WTC11 (cell line): ENCODE measurements at places on chromosomes 11 and 22.

- no peak overlapping the region for H3K27ac ChIP-seq
- no peaks in the 10 kb centered on the region; the same call in 1 of the 2 replicates for H3K27me3 ChIP-seq
- H3K36me3 ChIP-seq: no peaks in the 10 kb centered on the region
Observed at GRCh38 chr11:69274531-69275016, 19.4 kb upstream of the MYEOV start.

DNA sequence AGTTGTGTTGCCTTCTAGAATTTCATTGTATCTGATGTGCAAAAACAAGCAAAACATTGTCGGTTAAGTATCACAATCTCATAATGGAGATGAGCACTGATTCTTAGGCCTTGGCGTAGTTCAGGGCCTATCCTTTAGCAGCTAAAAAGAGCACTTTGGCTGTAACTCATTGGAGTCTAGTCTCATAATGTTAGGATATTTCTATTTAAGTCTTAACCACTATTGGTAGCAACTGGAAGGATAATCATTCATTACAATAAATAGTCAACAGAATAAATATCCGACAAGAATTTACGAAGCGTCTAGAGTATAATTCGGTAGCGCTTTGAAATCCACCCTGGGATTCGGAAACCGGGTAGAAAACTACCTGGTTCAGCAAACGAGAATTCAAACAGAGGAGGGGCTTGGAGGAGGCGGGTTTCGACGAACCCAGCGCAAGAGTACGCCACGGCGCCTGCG, 461 bp upstream of the EED start:
- H3K36me3 ChIP-seq: no peaks in the 10 kb centered on the region
- peak; percentile 89 for DNase-seq
- no peak overlapping the region for H3K27ac ChIP-seq
- no peak overlapping the region for H3K4me3 ChIP-seq
- no peaks in the 10 kb centered on the region; the same call in 1 of the 2 replicates for H3K27me3 ChIP-seq

GRCh38 chr11:118531597-118532084, 649 bp downstream of the TMEM25 start:
- H3K4me1 ChIP-seq: peaks cover 27% of the 10 kb centered on the region
- peak overlapping the region; percentile 71 for H3K27ac ChIP-seq
- no peak for DNase-seq
- H3K27me3 ChIP-seq: peaks cover 3% of the 10 kb centered on the region; the same call in 1 of the 2 replicates

DNA sequence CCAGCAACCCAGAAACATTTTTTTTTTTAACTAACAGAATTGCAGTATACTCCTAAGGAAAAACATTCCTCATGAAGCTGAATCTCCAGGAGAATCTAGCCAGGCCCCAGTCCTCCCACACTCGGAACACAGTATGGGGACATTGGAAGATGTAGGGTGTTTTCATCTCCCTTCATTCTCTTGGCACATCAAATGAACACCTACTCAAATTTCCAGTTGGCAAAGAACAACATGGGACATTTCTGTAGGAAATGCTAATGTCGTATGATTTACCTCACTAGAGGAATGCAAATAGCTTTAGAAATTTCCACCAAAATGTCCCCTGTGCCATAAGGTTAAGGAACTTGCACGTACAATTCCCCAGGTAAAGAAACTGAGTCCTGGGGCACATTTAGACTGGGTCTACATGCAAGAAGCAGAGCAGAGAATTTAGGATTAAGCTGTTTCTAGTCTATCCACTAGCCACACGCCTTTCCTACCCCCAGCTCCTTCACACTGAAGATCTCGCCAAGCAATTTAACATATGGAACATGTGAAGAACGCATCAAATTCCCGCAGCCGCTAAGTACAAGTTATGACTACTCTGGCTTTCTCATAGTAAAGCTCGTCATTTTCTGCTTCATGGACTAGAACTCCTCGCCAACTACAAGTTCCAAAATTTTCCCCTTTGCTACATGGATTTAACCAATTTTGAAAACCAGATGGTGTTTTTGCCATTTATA, 2.9 kb upstream of the CADM1 start:
- no peak overlapping the region for H3K27ac ChIP-seq
- no peaks in the 10 kb centered on the region for H3K36me3 ChIP-seq
- no peak for DNase-seq
- peaks cover 7% of the 10 kb centered on the region for H3K4me1 ChIP-seq
- H3K27me3 ChIP-seq: peaks cover 28% of the 10 kb centered on the region

DNA sequence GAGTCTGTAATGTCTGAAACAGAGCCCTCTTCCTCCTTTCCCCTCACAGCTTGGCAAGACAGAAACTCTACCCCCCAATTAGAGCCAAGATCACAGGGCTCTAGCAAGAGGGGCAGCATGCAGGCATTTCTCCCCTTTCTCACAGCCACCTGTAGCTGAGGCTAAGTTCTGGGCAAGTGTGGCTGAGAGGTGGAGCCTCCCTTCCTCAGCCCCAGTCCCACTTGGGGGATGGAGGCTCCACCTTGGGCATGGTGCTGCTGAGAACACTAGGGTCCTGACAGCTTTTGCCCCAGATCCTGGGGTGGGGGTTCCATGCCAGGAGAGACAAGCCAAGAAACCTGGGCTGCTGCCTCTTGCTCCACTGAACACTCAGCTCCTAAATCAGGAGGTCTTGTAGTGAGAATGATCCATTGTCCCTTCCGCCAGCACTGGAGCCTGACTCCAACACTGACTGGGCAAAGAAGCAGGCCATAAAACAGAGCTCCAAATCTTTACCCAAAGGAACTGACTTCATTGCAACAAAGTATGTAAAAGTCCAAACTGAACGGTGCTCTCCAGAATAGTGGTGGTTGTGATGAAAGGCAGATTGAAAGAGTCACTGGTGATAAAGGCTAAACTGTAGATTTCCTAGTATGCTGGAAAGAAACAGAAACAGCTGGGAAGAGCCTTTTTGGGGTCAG, 25.6 kb downstream of the NARS2 start:
- DNase-seq: no peak
- no peak overlapping the region for H3K4me3 ChIP-seq
- H3K4me1 ChIP-seq: peaks cover 28% of the 10 kb centered on the region
- H3K27ac ChIP-seq: peak overlapping the region; percentile 84

DNA sequence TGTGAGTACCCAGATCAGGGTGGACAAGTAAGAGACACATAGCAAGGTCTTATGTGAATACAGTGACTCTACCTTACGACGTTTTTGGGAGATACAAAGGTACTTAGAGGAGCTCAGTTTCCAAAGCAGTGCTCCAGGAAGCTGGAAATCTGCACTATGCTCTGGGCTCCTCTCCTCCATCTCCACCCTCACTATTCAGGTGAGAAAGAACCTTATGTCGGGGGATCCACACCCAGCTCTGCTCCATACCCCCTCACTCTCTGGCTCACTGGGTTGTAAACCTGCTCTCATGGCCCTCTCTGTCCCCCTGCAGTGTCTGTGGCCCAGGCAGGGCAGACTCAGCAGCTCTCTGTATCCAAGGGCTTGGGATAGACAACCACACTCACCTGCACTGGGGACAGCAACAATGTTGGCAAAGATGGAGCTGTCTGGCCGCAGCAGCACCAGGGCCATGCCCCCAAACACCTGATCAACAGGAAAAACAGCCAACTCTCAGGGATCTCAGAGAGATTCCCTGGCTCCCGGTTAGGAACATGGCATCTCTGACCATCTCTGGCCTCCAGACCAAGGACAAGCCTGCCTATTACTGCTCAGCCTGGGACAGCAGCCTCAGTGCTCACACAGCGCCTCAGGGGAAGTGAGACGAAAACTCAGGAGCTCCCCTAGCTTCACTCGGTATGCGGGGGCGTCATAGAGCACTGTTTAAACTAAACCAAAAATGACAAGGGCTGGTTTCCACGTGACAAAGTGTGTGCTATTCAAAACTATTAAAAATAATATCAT, 60.9 kb upstream of the TOP3B start:
- DNase-seq: no peak
- no peak overlapping the region for H3K4me3 ChIP-seq
- H3K27ac ChIP-seq: no peak overlapping the region
- no peaks in the 10 kb centered on the region for H3K4me1 ChIP-seq

- H3K36me3 ChIP-seq: no peaks in the 10 kb centered on the region
- H3K27ac ChIP-seq: peak overlapping the region; percentile 32
- H3K4me3 ChIP-seq: no peak overlapping the region
- no peaks in the 10 kb centered on the region for H3K27me3 ChIP-seq
Observed at GRCh38 chr11:77771135-77771534, 49.4 kb downstream of the RSF1 start.

DNA sequence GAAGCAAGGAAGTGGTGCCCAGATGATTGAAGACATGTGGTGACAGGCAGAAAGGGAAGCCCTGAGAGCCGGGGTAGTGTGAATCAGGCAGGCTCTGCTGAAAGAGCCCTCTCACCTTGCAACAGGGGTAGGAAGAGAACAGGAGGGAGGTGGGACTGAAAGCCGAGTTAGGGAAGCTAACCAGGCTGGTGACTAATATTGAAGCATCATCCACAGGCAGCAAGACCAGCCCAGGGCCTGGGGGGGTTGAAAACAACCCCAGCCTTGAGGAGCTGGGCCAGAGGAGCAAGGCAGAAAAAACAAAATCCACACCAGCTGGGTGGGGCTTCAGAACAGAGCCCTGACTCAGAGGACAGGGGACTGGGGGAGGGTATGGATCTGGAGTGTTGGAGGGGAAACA, 35.0 kb upstream of the CRTAM start:
- no peaks in the 10 kb centered on the region for H3K27me3 ChIP-seq
- DNase-seq: no peak
- H3K4me3 ChIP-seq: no peak overlapping the region
- peaks cover 30% of the 10 kb centered on the region for H3K4me1 ChIP-seq
- peak overlapping the region; percentile 19; the same call in 1 of the 2 replicates for H3K27ac ChIP-seq

GRCh38 chr22:35072925-35073324, 7.0 kb downstream of the ISX start:
- DNase-seq: no peak
- no peaks in the 10 kb centered on the region for H3K4me1 ChIP-seq
- no peak overlapping the region for H3K4me3 ChIP-seq
- H3K27ac ChIP-seq: no peak overlapping the region
- H3K36me3 ChIP-seq: no peaks in the 10 kb centered on the region

DNA sequence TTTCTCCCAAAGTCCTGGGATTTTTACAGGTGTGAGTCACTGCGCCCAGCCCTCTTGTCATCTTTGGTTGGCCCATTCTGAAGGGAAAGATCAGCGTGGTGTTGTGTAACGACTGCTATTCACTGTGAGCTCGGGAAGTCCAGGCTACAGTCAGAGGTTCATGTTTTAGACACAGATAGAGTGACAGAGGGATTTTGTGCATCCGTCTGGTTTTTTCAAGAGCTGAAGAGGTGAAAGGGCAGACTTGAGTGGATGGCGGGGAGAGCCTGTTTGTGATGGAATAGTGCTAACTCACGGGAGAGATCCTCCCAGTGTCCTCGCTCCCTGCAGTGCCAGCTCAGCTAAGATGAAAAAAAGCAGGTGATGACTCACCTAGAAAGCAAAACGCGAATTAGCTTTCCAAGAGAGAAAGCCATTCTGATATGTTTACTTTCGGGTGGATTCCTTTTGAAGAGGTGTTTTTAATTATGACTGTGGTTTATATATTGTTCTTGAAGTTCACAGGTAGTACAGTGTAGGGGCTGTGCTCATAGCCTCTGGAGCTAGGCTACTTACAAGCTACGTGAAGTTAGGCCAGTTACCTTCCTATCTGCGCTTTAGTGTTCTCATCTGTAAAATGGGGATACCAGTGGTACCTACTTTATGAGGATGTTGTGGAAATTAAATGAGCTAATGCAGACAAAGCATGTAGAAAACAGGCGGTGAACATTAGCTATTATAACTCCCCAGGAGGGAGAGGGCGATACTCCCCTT, 67.2 kb downstream of the C11orf91 start:
- DNase-seq: no peak
- H3K27me3 ChIP-seq: peaks cover 3% of the 10 kb centered on the region; the same call in 1 of the 2 replicates
- peaks cover 7% of the 10 kb centered on the region for H3K4me1 ChIP-seq
- H3K27ac ChIP-seq: peak overlapping the region; percentile 47
- H3K4me3 ChIP-seq: no peak overlapping the region
- peaks cover 19% of the 10 kb centered on the region for H3K36me3 ChIP-seq

DNA sequence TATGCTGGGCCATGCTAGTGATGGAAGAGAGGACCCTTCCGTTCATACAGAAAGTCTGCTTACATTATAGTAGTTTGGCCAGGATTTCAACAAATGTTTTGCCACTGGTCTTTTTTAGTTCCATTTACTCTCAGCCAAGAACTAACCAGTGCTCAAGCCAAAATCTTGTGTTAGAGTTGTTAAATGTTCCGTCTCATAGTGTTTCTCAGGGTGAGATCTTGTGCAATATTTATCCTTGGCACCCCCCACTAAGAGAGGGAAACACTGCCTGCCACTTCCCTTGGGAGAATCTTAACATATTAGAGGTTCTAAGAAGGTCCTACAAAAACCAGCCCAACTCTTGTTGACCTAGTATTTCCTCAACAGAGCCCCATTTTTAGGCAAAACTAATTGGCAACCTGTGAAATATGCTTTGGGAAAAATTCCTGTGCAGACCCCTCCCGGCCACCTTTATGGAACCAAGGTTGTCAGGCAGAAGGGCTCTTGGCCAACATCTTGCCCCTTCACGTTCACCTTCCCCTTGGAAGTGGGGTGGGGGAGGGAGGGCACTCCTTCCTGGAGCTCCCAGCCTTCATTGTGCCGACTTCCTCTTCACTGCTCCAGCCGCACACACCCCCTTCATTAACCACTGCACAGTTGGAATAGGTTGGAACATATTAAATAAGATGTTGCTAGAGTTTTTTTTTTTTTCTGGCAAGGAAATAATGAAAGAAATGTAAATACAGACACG, 173.2 kb upstream of the SORL1-AS1 start:
- peaks cover 91% of the 10 kb centered on the region for H3K36me3 ChIP-seq
- H3K4me1 ChIP-seq: peaks cover 21% of the 10 kb centered on the region

GRCh38 chr22:50274311-50274710, 4.1 kb upstream of the MAPK11 start:
- H3K27me3 ChIP-seq: peaks cover 23% of the 10 kb centered on the region
- H3K36me3 ChIP-seq: peaks cover 36% of the 10 kb centered on the region
- H3K27ac ChIP-seq: no peak overlapping the region
- H3K4me1 ChIP-seq: no peaks in the 10 kb centered on the region
- no peak overlapping the region for H3K4me3 ChIP-seq

GRCh38 chr11:12827929-12828812, 153.9 kb downstream of the TEAD1 start:
- no peaks in the 10 kb centered on the region for H3K27me3 ChIP-seq
- no peak for DNase-seq
- H3K36me3 ChIP-seq: no peaks in the 10 kb centered on the region

- H3K4me3 ChIP-seq: no peak overlapping the region
- H3K27me3 ChIP-seq: no peaks in the 10 kb centered on the region; the same call in 1 of the 2 replicates
- peak; percentile 86 for DNase-seq
- H3K27ac ChIP-seq: no peak overlapping the region
- peaks cover 28% of the 10 kb centered on the region for H3K4me1 ChIP-seq
- no peaks in the 10 kb centered on the region for H3K36me3 ChIP-seq
Observed at GRCh38 chr11:128630367-128631230, 43.2 kb upstream of the ETS1 start.

GRCh38 chr11:47488111-47488510, 39.2 kb upstream of the RAPSN start:
- H3K4me1 ChIP-seq: no peaks in the 10 kb centered on the region
- H3K27ac ChIP-seq: peak overlapping the region; percentile 44
- H3K27me3 ChIP-seq: no peaks in the 10 kb centered on the region
- H3K36me3 ChIP-seq: peaks cover 51% of the 10 kb centered on the region

GRCh38 chr11:95884376-95884775, 39.5 kb downstream of the MTMR2 start:
- H3K27me3 ChIP-seq: no peaks in the 10 kb centered on the region
- H3K4me1 ChIP-seq: no peaks in the 10 kb centered on the region
- DNase-seq: no peak
- H3K27ac ChIP-seq: no peak overlapping the region

- peaks cover 10% of the 10 kb centered on the region for H3K27me3 ChIP-seq
- no peak overlapping the region for H3K27ac ChIP-seq
- H3K4me3 ChIP-seq: peak overlapping the region; percentile 34; the same call in 1 of the 2 replicates
- H3K36me3 ChIP-seq: no peaks in the 10 kb centered on the region
- peaks cover 31% of the 10 kb centered on the region for H3K4me1 ChIP-seq
Observed at GRCh38 chr11:115408036-115408921, 95.9 kb downstream of the CADM1 start.
